Stimulated activated CD4-positive, alpha-beta T cell treated with anti-CD3 and anti-CD28 coated beads, Interleukin-12 subunit alpha, Interleukin-12 subunit beta, amount 100 ng/mL, for 24 hours (primary cell): ENCODE measurements at places on chromosomes 3 and 15.
A peak's percentile ranks its signal among the peaks of the same experiment; 100 is the strongest.

DNA sequence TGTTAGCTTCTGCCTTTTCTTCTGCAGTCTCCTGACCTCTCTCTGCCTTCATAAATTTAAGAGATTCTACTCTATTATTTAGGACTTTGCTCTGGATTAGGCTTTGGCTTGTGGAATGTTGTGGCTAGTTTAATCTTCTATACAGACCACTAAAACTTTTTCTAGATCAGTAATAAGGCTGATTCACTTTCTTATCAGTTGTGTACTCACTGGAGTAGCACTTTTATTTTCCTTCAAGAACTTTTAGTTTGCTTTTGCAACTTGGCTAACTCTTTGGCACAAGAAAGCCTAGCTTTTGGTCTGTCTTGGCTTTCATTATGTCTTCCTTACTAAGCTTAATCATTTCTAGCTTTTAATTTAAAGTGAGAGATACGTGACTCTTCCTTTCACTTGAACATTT lies 265.5 kb upstream of the TBC1D5 start:
- DNase-seq = no peak

GRCh38 chr3:55297706-55298105 lies 189.4 kb downstream of the WNT5A start:
- no peak for DNase-seq

DNA sequence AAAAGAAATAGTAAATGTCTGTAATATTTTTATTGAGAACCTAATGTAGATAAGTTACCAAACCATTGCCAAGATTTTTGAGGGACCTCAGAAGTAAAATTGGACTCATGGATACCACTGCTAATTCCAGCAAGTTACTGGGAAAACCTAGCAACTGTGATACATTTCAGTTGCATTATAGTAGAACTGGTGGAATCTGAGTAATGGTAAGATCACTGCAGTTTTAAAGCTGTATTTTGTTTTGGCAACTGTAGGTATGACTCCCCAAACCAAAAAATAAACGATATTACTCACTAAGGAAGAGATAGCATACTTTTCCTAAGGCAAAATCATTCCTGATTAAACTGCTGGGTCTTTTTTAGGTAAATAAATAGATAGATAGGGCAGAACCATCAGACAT lies 54.0 kb downstream of the ARMC8 start:
- DNase-seq = no peak

GRCh38 chr3:161914703-161915417 lies 418.3 kb downstream of the OTOL1 start:
- no peak for DNase-seq

DNA sequence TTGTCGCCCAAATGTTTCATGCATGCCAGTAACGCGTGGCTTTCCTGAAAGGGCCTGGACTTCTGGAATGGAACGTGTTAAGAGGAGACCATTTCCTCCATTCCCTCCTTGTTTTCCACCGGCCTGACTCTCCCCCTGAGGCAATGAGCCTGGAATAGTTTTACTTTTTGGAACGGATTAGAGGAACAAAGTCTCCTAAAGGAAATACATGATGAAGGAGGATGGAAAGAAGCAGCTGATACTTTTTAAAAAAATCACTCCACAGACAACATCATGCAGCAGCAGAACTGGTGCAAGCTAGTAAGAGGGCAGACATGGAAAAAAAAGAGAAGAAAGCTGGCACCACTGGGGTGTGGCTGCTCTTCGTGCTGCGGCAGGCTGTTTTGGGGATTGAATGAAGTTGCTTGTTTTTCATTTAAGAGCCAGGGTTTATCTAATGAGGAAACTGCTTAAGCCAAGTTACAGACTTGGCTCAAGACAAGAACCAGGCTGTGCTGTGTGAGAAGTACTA lies 3.6 kb upstream of the KBTBD12 start:
- no peak for DNase-seq

- DNase-seq = no peak
These were observed 126.3 kb downstream of the EEFSEC start for GRCh38 chr3:128279601-128279880.

DNA sequence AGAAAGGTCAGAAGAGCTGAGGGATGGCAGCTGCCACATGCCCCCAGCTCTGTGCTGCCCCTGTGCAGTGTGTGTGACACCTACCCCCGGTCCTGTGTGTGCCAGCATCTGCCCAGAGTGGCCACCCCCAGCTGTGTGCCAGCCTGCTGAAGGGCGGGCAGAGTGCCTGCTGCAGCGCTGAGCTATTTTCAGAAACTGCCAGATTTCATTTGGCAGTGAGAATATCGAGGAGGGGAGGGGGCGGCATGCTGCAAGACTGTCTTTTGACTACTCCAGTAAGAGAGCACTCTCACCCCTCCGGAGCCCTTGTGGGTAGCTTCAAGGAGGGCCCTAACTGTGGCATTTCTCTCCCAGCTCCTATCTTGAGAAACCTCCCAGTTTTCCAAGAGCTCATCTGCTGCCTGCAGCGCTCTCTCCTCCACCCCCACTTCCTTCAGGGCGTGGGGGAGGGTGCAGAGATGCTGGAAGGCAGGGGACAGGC lies 25.2 kb upstream of the DOCK3 start:
- no peak for DNase-seq

GRCh38 chr3:117305681-117306080 lies 596.1 kb downstream of the TUSC7 start:
- DNase-seq = no peak

- DNase-seq = peak; percentile 53
These were observed 2.5 kb downstream of the ANP32A start for GRCh38 chr15:68818066-68818768.

DNA sequence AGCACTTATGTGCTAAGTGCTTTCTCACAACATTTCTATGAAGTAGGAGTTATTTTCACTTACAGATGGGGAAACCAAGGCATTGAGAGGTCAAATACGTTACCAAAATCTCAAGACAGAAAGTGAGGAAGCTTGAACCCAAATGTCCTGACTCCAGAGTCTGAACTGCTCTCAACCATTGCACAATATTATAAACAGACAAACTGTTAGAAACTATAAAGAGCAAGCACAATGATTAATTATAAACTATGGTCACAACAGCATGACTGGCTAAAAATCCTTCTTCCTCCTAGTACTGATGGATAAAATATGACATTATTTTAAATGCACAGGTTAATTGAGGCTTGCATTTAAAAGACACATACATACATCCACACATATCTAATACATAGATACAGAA lies 77.9 kb upstream of the ASB14 start:
- DNase-seq = no peak

- DNase-seq = no peak
These were observed 284.7 kb downstream of the ERC2 start for GRCh38 chr3:56183529-56183928.

DNA sequence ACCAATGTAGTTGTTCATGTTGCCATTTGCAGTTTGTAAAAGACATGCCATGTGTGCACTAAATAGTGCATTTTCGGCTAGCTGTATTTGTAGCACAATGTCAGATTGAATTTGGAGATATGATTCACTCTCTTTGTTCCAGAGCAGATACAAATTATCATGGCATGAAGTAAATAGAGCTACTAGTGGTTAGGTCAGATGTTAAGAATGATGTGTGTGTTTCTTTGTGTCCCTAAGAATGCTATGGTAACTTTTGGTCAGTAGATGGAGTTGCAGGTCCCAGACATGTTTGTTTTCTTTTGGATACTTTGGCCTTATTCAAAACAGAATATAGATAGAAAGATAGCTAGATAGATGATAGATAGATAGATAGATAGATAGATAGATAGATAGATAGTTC lies 595.8 kb downstream of the NLGN1 start:
- no peak for DNase-seq

DNA sequence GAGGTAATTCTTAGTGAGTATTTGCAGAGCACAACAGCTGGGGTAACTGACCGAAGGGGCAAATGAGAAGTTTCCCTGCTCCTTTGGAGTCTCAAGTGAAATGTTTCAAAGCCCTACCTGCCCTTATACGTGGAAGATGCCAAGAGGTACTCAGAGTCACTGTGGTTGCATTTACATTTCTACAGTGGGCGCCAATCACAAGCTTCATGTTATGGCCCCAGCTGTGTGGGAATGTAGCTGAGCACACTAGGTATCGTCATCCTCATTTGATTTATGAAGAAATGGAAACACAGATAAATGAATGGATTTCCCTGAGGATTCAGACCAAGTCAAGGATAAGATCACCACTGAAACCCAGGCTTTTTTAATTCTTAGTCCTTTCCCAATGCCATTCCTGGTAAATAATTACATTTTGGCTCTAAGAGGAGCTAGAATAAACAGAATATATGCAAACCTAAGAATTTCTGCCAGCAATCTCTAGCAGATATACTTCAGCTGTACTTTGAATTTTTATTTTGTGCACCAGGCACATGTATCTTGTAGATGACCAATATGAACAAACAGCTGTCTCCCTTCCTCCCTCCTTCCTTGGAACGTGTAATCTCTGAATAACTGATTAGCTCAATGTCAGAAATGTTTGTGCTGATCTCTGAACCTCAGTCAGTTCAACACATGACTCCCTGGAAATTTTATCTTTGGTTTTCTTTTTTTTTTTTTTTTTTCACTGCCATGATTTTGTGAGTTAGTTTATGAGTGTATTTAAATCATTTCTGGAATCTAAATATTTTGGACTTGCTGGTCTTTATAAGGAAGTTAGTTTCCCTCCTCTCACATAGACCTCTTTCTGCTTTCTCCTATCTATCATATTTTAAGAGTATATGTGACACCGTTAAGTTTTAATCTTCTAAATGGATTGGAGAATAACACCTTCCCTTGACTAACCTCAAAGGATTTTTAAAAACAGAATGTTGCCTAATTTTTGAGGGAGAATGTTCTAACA lies 69.2 kb downstream of the MAP2K5 start:
- DNase-seq = no peak

DNA sequence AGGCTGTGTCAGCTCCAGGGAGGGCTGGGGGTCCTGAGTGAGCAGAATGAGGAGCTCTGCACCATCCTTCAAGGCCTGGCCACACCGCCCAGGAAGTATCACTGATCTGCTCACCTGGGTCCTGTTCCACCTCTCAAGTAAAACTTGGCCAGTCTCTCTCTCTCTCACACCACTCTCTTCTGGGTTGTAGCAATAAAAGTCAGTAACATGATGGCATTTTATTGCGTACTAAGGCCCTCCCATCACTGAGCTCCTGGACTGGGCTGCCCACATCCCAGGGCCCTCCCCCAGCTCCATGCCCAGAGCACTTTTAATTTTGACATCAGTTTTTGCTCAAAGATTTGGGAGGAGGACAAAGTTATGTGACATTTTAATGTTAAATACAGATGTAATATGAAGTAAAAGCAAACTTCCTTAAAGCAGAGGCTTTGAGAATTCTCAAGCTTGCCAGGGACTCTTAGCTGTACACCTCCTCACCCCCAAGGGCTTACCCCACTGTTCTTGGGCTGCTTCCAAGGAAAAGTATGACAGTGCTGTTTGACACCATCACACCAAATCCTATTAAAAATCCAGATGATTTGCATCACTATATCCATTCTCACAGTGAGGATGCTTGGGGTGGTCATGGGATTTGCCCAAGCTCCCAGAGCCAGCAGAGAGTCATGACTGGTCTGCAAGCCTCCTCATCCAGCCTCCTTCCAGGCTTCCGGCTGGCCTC lies 105.1 kb upstream of the SLCO2A1 start:
- no peak for DNase-seq

- no peak for DNase-seq
These were observed 95.9 kb downstream of the FLNB start for GRCh38 chr3:58104151-58104550.

- no peak for DNase-seq
These were observed 141.9 kb upstream of the C2CD4B start for GRCh38 chr15:62306851-62307504.

DNA sequence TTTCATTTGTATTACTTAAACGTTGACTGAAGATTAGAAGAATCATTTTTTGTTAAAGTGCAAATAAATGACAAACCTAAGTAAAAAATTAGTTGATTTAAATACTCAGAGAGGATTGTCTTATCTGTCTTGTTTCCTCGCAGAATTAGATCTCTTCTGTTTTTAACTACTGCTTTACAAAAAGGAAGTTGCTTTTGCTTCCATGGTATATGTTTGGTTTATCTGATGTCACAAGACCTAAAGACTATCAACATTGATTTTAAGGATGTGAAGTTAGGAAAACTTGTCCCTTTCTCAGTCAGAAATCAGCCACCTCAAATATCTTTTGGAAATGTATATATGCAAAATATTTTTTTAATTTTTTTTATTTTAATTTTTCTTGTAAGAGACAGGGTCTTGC lies 28.7 kb downstream of the GPR171 start:
- DNase-seq = no peak

- peak; percentile 49 for DNase-seq
These were observed 4.7 kb upstream of the RNF13 start for GRCh38 chr3:149808209-149808829.

DNA sequence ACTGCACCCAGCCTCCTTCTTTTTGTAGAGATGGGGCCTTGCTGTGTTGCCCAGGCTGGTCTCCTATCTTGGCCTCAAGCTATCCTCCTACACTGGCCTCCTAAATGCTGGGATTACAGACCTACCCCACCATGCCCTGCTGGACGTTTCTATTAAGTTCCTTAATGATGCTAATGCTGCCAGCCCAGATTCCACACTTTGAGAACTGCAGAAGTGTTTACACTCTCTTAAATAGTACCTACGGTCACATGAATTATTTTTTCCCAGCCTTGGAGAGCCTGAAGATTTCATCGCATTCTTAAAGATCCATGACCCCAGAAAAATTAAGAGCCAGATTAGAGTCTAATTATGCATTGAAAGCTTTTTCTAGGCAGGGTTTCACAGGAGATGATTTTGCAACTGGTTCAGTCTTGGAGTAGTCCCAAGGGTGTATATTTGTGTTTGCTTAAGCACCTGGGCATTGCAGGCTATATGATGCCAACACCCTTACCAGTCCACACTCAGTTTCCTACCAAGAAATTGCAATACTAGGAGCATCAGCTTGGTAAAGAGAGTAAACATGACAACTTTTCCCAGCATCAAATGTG lies 36.6 kb downstream of the TM4SF4 start:
- no peak for DNase-seq

DNA sequence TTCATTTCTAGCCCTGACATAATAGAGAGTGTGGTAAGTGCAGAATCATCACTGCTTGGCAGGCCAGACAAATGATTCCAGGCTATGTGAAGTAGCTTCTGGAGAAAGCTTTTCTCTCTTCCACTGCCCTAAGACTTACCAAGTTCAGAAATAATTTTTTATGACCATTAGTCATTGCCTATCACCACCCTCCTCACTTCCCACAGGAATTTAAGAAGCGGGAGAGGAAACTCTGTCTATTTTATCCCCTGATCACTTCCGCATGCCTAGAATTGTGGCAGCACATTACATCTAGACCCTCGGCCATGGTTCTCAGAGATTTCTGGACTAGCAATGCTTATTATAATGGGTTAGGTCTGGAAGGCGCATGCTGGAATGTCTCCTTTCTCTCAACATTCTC lies 397.8 kb upstream of the NR2F2 start:
- DNase-seq = no peak

DNA sequence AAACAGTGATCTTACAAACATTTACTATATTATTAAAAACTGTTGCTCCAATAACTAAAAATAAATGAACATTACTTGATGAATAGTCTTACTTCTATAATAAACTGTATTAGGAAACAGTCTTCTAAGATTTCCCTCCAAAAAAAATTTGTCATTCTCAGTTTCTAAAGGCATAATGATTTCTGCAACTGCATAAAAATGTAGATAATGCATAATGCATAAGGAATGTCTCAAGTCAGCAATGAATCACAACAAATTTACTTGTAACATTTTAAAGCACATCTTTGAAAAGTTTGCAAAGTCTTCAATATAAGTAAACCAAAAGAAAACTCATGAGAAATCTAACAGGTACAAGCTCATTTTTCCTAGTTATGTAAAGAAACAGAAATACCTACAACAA lies 113.5 kb downstream of the VPS13C start:
- no peak for DNase-seq

- DNase-seq = no peak
These were observed 5.3 kb downstream of the EDEM1 start for GRCh38 chr3:5192571-5193365.
